Left cardiac atrium (tissue), 4 donors: ENCODE measurements at places on chromosomes 7 and 10.

DNA sequence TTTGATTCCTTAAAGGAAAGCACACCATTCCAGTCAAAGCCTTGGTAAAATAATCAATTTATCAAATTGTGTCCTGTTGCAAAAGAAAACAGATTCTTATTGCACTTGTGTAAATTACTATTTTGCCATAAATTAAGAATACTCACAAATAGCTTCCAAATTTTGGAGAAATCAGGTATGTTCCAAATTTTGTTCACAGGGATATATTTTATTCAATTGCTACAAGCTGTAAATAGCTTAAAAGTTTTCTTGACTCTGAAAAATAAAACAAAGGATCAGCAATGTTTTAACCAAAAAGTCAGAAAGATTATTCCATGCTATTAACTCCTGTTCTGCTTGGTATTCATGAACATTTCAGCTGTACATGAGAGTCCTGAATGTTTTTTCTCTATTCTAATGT lies 47.4 kb upstream of the CHST3 start:
- DNase-seq = no peak

DNA sequence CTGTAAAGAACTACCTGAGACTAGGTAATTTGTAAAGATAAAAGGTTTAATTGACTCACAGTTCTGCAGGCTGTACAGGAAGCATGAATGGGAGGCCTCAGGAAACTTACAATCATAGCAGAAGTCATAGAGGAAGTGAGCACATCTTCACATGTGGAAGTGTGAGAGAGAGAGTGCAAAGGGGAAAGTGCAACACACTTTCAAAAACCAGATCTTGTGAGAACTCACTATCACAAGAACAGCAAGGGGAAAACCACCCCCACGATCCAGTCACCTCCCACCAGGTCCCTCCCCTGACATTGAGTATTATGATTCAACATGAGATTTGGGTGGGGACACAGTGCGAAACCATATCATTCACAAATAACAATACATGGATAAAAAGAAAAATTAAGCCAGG lies 24.5 kb downstream of the AVL9 start:
- DNase-seq = no peak

GRCh38 chr10:47415520-47416304 lies 31.6 kb upstream of the ZNF488 start:
- DNase-seq = no peak

GRCh38 chr10:94299417-94299816 lies 63.3 kb downstream of the NOC3L start:
- no peak for DNase-seq

- no peak for DNase-seq
Observed at GRCh38 chr10:88281592-88282347, 301.3 kb downstream of the RNLS start.

GRCh38 chr10:130416334-130417150 lies 280.4 kb downstream of the GLRX3 start:
- no peak for DNase-seq

DNA sequence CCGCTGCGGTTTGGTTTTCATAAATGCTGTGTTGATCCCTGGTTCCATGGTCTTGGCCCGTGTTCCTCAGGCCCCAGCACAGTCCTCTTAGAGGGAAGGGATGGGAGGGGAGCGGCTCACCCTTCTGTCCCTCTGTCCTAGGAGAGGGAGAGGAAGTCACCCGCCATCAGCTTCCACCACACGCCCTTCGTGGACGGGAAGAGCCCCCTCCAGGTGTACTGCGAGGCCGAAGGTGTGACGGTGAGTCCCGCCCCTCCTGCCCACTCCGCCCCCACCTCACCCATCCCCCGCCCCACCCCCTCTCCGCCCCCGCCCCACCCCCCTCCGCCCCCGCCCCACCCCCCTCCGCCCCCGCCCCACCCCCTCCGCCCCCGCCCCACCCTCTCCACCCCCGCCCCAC lies 37.5 kb upstream of the DPYSL4 start:
- peak; percentile 4 for DNase-seq

DNA sequence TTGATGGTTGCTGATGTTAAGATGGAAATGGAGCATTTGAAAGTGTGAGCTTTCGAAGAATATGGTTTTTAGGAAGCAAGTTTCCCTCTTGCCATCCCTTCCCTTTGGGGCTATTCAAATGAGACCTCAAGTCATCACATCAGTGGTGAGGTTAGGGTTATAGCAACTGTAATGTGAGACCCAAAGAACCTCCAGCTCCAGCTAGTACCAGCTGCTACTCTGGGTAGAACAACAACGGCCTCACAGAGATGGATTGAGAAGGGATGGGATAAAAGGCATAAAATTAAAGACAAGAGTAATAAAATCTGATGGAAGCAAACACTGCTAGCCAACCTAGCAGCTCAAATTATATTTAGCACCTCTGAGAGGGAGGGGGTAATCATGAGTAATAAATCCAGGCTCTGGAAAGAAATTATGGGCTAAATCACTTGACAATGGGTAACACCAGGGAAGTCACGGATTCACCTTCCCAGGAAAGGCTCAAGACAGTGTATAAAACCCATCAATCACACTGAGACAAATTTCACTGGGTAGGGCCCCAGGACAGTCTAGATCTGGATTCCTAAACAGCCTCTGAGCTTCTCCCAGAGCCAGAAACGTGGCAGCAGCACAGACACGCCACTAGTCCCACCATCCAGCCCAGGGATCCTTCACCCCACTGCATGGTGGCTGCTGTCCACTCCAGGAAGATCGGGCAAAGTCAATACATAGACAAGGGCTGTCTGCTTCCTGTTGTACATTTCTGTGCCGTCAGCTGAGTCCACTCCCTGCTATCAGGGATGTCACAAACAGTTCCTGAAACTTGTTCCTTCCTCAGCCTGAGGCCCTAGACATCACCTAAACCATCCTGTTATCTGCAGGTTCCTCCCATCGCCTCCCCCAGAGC lies 151.1 kb downstream of the GFRA1 start:
- no peak for DNase-seq

GRCh38 chr10:114326795-114327194 lies 77.5 kb downstream of the AFAP1L2 start:
- no peak for DNase-seq

- no peak for DNase-seq
Observed at GRCh38 chr7:13110107-13110506, 422.7 kb downstream of the ARL4A start.

DNA sequence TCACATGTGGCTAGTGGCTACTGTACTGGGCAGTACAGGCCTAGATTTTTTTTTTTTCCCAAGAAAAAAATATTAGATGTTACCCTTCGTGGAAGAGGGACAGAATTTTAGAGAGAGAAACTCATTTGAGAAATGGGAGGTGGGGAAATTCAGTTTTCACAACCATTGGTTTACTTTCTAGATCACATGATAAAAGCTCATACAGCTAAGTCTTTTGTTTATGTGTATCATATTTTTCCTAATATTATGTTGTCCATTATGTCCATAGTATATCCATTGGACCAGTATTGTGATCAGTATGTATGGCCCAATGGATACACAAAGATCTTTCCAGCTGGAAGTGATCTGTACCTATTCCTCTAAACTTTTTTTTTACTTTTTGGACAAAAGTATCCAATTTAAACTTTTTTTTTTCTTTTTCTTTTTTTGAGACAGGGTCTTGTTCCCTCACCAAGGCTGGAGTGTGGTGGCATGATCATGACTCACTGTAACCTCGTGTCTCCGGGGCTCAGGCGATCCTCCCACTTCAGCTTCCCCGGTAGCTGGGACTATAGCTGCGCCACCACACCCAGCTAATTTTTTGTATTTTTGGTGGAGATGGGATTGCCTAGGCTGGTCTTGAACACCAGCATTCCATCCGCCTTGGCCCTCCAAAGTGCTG lies 4.1 kb downstream of the CALU start:
- peak; percentile 25 for DNase-seq
